HFFc6 (cell line): ENCODE measurements at places on chromosomes 3 and 15.

GRCh38 chr3:108488631-108489030 is 21.8 kb downstream of the MYH15 start:
- peak; percentile 52 for DNase-seq

GRCh38 chr15:74011610-74012009 is 17.1 kb downstream of the PML start:
- DNase-seq: no peak

- DNase-seq: no peak
Observed at GRCh38 chr3:170054204-170054603, 16.4 kb downstream of the GPR160 start.

DNA sequence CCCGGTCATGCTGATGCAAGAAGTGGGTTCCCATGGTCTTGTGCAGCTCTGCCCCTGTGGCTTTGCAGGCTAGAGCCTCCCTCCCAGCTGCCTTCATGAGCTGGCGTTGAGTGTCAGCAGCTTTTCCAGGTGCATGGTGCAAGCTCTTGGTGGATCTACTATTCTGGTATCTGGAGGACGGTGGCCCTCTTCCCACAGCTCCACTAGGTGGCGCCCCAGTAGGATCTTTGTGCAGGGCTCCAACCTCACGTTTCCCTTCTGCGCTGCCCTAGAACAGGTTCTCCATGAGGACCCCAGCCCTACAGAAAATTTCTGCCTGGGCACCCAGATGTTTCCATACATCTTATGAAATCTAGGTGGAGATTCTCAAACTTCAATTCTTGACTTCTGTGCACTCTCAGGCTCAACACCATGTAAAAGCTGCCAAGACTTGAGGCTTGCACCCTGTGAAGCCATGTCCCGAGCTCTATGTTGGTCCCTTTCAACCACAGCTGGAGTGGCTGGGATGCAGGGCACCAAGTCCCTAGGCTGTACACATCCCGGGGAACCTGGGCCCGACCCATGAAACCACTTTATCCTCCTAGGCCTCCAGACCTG is 238.4 kb upstream of the MDFIC2 start:
- peak; percentile 27 for DNase-seq

DNA sequence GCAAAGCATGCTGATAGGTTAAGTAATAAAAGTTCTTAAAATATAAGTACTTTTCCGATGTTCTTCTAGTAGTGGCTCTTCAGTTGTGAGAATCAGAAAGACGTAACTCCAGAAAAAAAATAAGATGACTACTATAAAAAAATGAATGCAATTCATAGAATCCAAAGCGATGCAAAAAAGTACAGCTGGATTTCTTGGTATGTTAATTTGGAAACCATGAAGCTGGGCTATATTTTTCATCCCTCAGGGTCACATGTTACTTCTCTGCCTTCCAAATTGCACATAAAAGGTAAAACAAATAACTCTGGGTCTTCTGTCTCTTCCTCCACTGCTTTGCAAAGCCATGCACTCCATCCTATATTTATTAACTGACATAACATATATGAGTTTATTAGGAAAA is 843.9 kb upstream of the DPPA4 start:
- DNase-seq: no peak

DNA sequence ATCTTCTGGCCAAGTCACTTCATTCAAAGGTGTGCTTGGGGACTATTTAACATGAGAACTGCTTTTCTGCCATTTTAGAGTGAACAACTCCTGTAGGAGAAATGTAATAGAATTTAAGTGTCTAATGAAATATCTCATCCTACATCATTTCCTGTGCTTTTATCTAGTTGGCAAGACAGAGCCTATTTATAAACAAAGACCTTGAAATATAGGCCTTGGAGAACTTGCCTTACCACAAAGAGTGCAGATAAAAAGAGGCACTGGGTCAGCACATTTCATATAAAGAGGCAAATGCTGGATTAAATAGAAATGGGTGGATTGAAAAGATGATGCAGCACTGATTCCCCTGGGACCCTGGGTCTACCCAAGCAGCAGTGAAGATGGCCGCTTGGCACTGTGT is 278.0 kb downstream of the SUCLG2 start:
- DNase-seq: no peak

DNA sequence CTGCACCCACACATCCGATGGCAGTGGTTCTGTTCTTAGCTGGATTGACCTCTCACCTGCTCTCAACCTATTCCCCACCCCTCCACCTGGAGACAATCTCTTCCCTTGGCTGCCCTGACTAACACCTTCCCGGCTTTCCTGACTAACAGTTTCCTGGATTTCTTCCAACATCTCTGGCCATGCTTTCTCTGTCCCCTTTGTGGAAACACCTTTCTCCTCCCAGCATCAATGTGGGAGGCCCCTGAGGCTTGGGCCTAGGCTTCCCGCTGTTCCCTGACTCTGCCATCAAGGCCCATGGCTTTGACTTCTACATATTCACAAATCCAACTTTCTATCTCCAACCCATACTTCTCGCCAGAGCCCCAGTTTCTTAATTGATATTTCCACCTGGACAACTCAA is 142.8 kb upstream of the ATP2B2 start:
- no peak for DNase-seq

DNA sequence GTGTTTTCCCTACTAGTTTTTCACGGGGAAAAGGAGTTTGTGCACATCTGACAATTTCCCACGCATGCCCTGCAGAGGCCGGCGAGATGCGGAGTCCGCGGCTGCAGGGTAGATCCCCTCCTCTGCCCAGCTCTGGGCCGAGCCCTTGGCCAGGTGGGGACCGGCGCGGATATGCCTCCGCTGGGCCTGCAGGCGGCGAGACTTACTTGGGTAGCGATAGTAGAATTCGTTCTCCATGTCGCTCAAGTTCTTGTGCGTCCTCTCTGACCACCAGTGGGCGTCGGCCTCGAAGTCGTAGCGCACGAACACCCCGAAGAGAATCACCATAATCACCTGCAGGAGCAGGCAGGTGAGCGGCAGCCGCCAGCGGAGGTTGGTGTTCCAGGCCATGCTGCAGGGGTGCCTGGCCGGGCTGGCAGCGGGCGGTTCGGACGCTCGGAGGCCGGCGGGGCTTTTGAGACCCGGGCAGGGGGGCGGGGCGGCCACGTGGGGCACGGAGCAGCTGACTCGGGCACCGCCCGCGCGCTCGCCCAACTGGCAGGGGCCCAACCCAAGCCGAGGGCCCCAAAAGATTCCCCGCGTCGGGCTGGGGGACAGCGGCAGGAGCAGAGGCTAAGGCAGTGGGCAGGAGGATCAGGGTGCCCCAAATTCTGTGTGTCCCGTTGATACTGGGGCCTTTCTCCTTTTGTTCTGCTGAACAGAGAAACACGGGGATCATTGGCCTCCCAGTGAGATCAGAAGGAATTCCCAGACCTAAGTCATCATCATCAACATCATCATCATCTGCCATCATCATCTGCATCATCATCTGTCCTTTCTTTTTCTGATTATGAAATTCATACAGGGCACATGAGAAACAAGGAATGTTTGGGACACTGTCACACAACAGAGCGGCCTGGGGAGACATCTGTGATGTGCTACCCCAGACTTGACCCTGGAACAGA is at the start of gene RHCG:
Gene RHCG (minus strand): TSS at position 429 of the 944 bp plus-strand sequence. CDS start 39 bp downstream, at position 390.
- no peak for DNase-seq

DNA sequence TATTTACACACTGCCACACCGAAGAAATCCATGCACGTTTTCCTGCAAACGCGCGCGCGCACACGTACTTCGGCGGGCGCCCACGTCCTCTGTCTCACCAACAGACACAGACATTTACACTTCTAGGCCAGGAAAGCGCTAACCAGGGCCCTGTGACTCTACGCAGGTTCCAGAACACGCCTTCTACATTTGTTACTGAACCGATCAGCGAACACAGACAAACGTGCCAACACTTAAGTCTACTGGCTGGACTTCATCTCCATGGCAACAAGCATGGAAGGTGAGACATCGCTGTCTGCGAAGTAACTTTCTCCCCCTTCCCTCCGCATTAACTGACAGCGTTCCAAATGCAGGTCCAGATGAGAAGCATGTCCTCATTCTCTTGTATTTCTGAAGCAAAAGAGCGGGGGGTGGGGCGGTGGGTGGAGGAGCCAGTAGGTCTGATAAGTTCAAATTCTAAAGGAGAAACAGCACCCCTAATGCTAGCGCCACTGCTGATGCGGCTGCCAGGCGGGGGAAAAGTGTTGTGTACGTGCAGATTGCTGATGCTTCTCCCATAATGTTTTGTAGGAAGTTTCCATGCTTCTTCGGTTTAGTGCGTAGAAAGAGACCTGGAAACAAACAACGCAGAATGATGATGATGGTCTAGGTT is at the start of gene CTXN2:
Gene CTXN2 (plus strand): TSS at position 92 of the 652 bp plus-strand sequence. CDS start 9,636 bp downstream, outside the sequence.
- DNase-seq: no peak

GRCh38 chr3:16587681-16588060 is 17.6 kb downstream of the DAZL start:
- DNase-seq: peak; percentile 32

GRCh38 chr15:95281470-95281869 is 1049.0 kb upstream of the NR2F2 start:
- peak; percentile 65 for DNase-seq

GRCh38 chr15:85316244-85316934 is 64.0 kb upstream of the AKAP13 start:
- DNase-seq: peak; percentile 89

DNA sequence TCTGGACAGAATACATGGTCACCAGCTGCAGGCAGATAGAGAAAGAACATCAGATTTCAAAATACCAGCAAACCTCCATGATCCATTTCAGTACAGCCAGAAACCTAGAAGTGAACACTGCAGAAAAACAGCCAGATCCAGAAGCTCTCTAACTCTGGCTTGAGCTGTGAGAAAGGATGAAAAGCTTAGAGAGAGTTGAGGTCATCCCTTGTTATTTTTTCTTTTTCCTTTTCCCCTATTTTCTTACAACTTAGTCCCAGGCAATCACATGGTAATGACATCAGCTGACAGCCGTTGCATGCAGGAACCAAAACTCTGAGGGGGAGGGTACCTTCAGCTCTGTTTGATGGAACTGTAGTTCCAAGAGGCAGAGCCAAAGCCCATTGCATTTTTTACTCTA is 113.2 kb downstream of the TCF12 start:
- no peak for DNase-seq

DNA sequence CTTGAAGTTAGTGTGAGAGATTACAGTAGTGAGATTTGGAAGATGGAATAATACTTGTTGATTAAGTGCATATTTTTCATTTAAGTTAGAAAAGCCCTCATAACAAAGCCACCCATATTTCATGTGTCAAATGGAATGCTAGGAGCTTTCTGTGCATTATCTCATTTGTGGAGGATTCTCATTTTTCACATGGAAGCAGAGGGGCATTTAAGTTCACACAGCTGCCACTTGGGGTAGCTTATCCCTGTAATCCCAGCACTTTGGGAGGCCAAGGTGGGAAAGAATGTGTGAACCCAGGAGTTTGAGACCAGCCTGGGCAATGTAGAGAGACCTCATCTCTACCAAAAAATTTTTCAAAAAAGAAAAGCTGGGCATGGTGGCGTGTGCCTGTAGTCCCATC is 55.2 kb downstream of the RAB7A start:
- no peak for DNase-seq

DNA sequence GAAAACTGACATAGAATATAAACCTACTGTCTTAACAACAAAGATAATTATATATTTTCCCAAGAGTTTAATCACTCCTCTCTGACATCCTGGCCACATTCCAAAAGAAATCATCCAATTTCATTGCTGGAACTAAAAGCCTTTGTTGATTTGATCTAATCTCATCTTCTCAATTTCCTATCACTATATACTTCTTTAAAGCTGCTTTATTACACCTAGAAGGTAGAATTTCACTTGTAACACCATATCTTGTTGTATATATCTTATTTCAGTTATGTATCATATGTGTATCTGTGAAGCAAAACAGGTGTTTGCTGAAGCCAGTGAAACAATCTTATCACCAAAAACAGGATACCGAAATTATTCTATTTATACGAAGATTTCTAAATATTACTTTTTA is 740.2 kb downstream of the ROBO1 start:
- no peak for DNase-seq

GRCh38 chr15:49189631-49190030 is 19.6 kb downstream of the GALK2 start:
- DNase-seq: no peak

DNA sequence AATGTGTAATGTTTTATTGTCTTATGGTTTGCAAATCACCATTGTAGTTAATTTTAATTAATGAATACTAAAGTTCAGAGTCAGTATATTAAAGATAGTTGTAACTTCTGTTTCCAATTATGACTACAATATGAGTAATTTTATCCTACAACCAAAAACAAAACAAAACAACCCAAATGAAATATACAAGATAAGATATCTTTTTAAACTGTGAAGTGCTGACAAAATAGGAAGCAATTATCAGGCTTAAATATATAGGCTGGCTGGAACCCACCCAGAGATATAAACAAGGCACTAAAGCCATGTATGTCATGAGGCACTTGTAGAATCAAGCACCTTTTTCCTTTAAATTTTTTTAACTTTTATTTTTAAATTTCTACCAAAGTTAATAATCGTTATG is 108.6 kb upstream of the LRRFIP2 start:
- no peak for DNase-seq

GRCh38 chr3:28000608-28001007 is 240.8 kb upstream of the CMC1 start:
- DNase-seq: no peak

DNA sequence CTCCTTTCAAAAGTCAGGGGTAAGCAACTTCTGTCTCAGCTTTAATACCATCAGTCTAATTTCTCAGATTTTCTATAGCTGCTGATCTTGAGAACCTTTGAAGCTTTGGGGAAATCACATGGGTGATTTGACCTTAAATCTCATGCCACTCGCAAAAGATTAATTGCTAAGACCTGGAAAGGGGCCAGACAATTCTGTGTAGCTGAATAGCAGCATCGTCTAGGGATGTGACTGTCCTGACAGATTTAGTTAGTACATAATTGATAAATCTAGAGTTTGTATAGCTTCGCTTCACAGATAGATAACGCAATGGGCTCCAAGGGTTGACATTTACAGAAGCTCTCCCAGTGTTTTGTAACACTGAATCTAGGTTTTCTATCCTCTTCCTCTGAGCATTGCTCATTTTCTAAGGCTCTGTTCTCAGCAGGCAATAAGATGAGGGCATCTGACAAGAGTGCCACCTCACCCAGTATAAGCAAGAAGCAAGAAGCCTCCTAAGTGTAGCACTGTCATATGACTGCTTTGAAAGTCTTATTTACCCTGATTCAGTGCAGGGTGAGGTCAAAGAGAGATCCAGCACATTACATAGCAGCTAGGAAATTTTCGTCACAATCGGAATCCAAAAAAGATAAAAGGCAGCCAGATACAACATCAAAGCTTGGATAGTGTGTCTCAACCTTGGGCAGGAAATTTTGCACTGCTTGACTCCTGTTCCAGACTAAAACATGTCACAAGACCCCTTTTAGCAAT is 47.7 kb upstream of the DUT start:
- DNase-seq: no peak

DNA sequence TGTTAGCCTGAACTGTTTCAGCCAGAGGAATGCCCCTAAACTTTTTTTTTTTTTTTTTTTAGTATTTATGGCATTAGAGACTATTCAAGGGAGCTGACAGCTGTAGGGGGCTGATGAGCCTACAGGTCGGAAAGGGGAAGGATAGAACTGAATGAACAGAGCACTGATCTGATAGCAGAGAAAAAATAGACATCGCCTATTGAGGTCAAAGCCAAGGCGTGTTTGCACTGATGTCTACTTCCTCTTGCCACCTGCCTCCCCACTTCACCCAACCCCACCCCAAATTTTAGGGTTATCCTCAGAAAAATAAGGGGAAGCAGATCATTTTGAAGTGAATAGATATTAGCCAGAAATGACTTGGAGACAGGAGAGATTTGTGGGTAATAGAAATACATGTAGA is 3.0 kb upstream of the ZMAT3 start:
- DNase-seq: no peak

- no peak for DNase-seq
Observed at GRCh38 chr3:154926721-154927120, 153.4 kb upstream of the MME start.

GRCh38 chr15:57552678-57553334 is 38.9 kb upstream of the MYZAP start:
- DNase-seq: no peak
